ENCODE measurements at places on chromosomes 7 and 10.
A peak's percentile ranks its signal among the peaks of the same experiment; 100 is the strongest.

DNA sequence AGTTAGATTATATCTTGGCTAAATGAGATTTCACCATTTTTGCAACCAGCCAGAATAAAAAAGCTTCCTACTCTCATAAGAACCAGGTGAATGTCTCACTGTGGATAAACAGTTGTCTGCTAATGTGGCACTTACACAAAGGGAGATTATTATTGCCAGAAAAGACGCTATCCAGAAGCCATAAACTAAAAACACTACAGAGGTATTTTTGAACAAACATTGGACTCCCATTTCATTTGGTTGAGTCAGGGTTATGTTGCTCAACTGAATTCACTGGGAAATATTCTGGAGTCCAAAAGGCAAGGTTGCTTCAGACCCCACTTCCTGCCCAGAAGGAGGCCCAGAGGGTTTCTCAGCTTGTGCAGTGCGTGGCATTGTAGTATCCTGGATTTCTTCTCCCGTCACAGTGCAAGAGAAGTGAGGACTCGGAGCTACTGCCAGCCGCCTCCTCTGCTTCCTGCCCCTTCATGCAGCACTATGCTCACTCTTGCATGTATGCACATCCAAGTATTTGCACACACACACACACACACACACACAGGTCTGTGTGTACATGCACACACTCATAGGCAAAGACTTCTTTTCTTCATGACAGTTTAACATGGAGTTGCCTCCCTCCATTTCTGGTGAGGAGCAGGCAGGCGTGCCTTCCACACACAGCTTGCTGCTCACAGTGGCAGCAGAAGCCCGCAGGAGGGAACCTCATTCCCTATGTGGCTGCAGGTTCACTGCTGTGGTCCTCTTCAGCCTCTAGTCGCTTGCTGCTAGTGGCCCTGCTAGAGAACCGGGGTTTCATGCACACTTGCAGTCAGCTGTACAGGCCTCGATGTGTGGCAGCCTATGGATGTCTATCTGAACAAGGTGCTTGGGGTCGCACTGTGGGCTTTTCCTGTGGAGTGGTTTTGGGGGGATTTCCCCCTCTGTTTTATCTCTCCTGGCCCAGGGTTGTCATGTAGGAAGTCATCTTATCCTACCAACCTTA, 10.1 kb downstream of the DENND10 start:
- peak; percentile 62 for DNase-seq

DNA sequence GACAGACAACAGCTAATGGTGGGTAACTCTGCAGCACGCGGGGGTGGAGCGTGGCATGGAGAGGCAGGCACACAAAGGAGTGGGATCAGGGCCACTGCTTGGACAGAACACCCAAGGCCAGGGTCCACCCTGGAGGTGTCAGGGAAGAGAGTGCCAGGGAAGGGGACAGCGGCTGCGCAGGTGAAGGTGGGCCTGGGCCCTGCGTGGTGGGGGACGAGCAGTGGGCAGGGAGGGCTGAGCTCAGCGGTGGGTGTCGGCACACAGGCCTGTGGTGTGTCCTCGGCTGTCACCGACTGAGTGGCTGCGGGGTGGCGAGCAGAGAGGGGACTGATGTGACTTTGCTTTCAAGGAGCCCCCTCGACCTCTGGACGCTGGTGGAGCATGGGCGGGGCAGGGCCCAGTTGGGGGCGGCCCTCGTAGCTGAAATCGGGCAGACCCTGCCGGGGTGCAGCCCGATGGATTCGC, 8.4 kb upstream of the SCART1 start:
- no peak for DNase-seq

- DNase-seq = peak; percentile 30
Measured at GRCh38 chr10:30591249-30591670, 38.3 kb downstream of the LYZL2 start.

- DNase-seq = no peak
Measured at GRCh38 chr7:151394076-151395035, 15.5 kb downstream of the WDR86 start.

DNA sequence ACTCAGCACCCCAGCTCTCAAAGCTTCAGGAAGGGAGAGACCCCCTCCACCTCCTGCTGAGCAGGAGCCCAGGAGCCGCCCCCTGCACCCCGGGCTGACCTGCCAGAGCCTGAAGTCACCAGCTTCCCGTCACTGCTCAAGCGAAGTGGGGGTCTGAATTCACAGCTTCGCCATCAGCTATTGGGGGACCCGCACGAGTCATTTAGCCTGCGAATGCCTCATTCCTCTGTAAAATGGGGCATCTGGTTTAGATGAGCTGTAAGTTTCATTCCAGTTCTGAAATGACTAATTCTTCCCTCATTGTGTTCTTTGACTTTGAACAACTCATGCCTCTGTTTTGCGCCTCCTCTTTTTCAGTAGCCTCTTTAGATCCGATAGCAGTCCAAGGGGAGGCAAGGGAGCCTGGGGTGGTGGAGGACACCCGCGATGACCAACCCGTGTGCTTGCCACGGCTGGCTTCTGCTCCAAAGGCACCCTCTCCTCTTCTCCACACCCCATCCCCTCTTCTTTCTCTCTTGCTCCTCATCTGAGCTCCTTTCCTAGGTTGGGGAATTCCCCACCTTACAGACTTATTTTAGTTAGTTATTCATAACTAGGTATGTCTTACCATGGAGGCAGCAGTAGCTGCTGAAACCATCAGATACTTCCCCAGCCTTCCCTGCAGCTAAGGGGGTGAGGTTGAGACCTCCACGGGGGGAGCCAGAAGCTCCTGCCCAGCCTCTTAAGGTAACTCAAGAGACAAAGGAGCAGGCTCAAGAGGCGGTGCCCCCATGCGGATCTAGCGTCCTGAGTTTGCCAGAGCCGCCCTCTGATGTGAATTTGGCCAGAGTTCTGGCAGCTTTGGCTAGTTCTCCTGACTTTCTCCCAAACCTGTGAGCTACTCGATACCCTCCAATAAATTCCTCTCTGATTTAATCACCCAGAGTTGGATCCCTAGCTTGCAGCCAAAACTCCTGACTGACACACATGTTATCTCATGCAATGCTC, 47.7 kb downstream of the RBM17 start:
- no peak for DNase-seq

GRCh38 chr7:18345641-18346234, 149.8 kb upstream of the HDAC9 start:
- DNase-seq = no peak

DNA sequence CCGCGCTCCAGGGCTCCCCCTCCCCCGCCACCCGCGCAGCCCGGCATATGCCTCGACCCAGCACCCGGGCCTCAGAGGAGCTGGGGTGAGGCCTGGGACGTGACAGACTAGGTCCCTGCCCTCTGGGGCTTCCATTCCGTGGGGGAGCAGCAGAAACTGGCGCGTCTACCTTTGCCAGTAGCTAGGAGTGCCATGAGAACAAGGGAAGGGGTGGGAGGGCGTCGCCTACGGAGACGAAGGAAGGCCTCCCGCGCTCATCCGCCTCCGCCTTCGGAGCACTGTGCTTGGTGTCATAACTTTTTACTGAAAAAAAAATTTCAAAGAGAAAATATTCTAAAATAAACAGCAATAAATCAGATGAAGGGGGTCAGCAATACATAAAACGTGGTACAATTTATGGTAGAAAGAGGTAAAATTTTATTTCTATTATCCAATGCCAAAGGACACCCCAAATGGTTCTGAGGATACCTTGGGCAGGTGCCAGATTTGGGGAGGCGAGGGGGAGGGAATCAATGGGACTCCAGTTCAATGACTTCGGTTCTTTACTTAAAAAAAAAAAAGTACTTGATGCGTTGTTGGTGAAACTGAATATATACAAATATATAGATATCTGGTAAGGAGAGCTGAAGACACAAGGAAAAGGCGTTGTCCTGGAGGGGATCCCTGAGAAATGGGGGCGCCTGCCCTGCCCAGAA, 35.1 kb upstream of the GRID1 start:
- no peak for DNase-seq

DNA sequence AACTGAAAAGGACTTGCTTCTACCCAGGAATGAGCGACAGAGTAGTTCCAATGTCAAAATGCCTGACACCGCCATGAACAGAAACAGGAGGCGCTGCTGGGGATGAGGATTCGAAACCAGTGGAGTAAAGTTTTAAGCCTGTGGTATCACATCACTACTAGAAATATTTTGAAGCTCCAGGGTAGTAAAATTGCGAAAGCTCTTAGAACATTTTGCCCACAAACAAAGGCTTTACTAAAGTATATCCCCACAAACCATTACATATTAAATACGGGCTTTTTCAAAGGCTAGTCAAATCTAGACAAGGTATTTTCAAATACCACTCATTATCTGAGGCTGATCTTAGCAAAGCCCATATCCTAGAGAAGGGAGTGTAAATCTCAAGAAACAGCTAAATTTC, 2.4 kb downstream of the PRDX3 start:
- no peak for DNase-seq

DNA sequence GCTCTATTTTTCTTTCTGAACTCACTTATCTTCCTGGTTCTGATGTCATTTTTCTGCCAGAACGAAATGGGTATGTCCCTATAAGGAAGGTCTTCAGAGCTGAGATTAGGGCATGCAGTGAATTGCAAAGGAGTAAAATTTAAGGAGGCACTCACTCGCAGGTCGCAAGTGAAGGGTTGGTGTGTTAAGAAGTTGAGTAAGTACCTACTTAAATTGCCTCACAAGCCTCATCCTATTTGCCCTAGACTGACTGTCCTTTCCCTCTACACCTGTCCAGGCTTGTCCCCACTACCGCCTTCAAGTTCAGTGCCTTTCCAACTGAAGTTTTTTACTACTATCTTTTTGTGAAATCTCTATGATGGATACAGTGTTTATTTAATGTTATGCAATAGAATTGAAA, 191.5 kb downstream of the AHR start:
- no peak for DNase-seq

DNA sequence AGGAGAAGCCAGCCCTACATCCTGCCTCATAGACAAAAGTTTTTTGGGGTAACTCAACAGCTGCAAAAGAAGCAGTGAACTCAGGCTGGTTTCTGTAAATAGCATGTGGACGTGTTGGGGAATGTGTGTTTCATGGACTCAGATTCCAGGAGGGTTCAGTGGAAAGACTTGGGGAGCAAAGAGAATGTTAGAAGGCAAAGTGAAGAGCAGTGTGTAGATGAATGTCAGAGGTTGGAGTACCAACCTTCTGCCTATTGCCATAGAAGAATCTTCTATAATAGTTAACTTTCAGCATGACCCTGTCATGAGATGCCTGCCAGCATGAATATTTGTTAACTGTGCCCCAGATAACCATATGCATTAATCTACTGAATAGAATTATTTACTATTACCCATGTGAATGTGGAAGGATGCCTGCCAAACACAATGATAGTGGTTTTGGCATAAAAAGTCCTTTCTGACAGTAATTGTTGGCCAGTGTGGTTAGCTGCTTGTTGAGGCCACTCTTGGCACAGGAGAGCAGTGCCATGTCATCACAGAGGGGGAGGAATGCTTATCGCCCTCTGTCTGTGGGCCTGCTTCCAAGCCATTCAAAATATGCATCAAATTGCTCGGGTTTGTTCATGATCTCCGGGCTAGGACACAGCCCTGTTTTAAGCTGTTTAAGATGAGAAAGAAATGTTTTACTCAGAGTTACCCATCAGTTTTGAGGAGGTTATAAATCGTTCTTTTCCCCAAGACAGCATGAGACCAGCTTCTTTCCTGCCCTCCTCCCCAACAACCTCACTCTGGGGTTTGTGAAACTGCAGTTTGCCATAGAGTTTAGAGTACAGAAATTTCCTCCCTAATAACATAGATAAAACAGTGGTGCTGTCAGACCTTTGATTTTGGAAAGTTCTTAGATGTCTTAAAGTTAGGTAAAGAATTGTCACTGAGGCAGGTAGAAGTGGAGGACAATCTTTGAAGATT, 165.3 kb downstream of the WNT2 start:
- no peak for DNase-seq

DNA sequence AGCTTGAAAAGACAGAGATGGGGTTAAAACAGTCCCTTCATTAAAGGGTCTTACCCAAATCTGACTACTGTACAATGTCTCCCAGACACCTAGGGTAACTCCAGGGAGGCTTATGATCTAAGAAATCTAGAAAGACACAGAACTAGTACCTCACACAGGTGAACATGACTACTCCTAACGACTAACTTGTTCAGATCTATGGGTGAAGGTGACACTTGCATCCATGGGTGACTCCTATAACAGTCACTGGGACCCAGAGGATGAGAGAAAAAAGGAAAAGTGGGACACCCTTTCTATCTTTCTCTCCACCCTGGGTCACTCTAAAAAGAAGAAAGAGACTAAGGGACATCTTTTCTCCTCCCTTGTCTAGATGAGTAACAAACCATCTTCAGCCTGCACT, 19.2 kb downstream of the AKR1C8 start:
- DNase-seq = no peak

GRCh38 chr10:125370578-125370977, 210.2 kb upstream of the CTBP2 start:
- DNase-seq = no peak

DNA sequence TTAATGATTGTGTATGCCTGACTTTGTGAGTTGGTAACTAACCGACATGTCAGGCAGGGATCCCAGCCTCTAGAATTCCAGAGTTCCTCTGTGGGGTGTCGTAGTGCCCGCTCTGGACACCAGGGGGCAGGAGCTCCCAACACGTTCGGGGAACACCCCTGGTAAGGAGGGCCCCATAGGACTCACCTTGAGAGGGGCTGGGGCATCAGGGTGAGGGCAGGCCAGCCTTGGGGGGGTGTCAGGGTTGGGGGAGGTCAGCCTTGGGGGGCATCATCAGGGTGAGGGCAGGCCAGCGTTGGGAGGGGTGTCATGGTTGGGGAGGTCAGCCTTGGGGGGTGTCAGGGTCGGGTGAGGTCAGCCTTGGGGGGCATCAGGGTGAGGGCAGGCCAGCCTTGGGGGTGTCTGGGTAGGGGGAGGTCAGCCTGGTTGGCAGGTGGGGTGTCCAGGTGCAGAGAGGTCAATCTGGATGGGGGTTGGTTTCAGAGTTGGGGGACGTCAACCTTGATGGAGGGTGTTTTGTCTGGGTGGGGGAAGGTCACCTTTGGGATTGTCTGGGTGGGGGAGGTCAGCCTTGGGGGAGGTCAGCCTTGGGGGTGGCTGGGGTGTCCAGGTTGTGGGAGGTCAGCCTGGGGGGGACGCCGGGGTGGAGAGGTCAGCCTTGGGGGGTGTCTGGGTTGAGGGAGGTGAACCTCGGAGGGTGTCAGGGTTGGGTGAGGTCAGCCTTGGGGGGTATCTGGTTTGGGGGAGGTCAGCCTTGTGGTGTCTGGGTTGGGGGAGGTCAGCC, 45.6 kb upstream of the SUN1 start:
- DNase-seq = peak; percentile 96

- DNase-seq = no peak
Measured at GRCh38 chr7:479115-479947, 40.3 kb downstream of the PDGFA start.

GRCh38 chr10:96421995-96422394, 63.2 kb upstream of the OPALIN start:
- DNase-seq = no peak

- no peak for DNase-seq
Measured at GRCh38 chr10:110500515-110500905, 2.8 kb downstream of the DUSP5 start.

GRCh38 chr7:79563821-79564522, 110.5 kb upstream of the MAGI2 start:
- DNase-seq = no peak

GRCh38 chr10:68103901-68104300, 5.4 kb upstream of the MYPN start:
- DNase-seq = no peak

GRCh38 chr7:2537981-2538851, 17.1 kb downstream of the BRAT1 start:
- no peak for DNase-seq

Measured in HuH-7.5 (cell line).